NCI-H2171 (cell line): ENCODE measurements at places on chromosomes 3 and 15.
A peak's percentile ranks its signal among the peaks of the same experiment; 100 is the strongest.

DNA sequence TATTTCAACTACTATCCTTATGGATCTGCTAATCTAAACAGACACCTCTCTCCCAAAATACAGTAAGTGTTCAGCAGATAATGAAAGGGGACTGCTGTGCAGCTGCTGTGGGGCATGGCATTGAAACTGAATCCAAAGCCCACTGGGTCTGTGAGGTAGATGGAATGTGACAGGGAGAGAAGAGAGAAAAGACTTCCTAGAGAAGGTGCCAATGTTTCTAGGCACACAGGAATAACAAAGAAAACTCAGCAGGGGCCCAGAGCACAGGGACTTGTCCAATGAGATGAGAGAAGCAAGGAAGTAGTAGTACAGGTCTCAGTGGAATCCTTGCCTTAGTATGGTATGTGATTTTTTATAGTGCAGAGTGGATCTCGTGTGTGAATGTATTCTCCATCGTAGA is 457.8 kb downstream of the IL5RA start:
- no peak for DNase-seq

DNA sequence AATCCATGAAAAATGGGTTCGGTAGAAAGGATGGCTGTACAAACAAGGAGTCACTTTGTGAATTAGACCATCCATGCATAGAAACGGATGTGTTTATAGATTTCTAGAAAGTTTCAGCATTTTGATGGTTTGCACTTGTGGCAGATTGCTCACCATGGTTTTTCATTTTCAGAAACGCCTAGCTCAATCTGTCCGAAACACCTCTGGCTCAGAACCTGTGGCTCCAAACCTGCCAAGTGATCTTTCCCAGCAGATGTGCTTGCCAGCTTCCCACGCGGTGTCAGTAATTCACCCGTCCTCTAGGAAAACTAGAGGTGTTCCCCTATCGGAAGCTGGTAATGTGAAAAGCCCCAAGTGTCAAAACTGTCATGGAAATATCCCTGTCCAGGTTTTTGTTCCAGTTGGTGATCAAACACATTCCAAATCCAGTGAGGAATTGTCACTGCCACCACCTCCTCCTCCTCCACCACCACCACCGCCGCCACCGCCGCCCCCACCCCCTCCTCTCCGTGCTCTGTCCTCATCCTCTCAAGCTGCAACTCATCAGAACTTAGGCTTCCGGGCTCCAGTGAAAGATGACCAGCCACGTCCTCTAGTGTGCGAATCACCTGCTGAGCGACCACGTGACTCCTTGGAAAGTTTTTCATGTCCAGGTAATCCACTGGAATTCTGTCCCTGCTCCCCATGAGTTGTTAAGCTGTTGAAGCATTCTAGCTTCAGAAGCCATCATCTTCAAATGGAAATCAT is 21.2 kb downstream of the WHAMM start:
- no peak for DNase-seq

- no peak for DNase-seq
These were observed 463.9 kb downstream of the MFSD1 start for GRCh38 chr3:159265705-159266104.

DNA sequence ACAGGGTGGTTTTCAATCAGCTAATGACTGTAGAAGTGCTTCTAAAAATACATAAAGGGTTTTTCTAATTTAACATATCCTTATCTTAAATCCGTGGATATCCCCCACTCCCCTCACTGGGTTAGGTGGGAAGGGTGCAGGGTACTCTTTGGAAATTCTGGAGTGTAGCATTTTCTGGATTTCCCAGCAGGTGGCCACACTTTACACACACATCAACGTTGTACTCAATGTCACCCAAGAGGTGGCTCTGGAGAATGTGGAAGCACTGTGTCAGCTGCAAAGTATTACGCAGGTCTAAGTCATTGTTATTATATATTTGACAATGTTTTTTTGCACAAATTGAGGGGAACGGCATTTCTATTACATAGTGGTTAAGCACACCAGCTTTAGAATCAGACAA is 168.8 kb downstream of the CHDH start:
- no peak for DNase-seq

DNA sequence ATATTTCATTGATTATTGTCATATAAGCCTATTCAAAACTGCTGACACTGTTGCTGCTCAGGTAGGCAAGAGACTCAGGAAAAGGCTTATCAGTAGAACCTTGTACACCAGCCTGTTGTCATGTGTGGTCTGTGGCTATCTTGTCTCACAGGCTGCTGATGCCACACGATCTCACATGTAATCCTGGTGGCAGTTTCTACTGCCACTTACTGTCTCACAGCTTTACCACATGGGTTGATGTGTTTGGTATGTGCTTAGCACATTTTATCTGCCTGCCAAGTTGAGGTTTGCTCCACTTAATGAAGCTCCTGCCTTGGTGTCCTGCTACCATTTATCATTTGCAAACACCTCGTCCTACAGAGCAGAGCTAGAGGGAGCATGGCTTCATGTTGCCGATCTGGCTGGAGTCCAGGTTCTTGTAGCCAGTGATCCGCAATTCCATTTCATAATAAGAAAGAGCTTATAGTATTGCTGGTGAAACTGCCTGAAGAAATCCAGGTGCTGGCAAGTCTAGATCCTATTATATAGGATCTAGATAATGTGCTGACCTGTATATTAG is 637.9 kb downstream of the NLGN1 start:
- DNase-seq = peak; percentile 2

DNA sequence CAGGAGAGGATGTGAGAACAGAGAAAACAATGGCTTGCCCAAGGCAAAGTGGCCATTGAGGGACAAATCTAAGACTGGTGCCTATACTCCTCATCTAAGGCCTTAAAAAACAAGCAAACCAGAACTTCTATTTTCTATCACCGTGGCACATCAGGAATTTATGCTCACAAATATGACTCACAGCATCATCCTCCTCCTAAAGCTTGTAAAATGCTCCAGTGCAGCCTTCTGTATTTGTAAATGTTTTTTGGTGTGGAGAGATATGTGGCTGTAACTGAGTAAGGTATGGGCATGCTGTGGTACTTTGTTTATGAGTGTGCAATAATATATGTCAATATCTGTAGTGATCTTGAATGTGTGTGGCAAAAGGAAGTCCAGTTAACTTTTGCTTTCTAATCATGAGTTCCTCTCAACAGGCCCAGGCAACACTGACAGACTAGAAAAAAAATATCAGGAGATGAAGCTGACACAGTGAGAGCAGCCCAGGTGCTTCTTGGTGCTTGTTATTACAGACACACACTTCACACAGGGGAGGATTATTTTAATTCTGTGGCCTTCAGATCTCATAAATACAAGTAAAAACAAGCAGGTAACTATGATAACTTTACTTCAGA is 60.3 kb downstream of the CTNNB1 start:
- DNase-seq = no peak
